ENCODE measurements at places on chromosomes 4 and X.

- peaks cover 1% of the 10 kb centered on the region for H3K36me3 ChIP-seq
- no peaks in the 10 kb centered on the region for H3K27me3 ChIP-seq
- no peak overlapping the region for H3K27ac ChIP-seq
- H3K4me1 ChIP-seq: no peaks in the 10 kb centered on the region
These were observed 94.1 kb upstream of the GALNT7 start for GRCh38 chr4:173074501-173074946.

DNA sequence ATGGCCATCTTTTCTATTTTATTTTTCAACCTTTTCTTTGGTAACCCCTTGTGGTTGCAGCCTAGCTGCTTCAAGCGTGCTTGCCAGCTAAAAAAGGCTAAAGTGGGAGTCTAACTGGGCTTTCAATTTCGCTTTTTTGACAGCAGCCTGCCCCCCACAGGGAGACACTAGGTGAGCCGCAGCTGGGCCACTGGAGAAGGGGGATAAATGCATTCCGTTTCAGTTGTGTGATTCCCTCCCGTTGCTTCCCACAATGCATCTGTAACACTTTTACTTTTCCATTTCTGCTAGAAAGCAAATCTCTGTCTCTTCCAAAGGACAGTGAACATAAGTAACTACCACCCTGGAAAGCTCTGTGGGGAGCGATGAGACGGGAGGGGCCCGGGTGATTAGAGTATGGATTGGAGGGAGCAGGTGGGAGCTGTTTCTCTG is 86.3 kb upstream of the RAPGEF2 start:
- H3K4me3 ChIP-seq: no peak overlapping the region
- no peaks in the 10 kb centered on the region for H3K36me3 ChIP-seq
- DNase-seq: no peak
- no peaks in the 10 kb centered on the region for H3K4me1 ChIP-seq

- H3K36me3 ChIP-seq: no peaks in the 10 kb centered on the region
- H3K4me1 ChIP-seq: no peaks in the 10 kb centered on the region
- no peak for DNase-seq
- no peak overlapping the region for H3K4me3 ChIP-seq
- no peak overlapping the region for H3K27ac ChIP-seq
- H3K27me3 ChIP-seq: peaks cover 10% of the 10 kb centered on the region
These were observed 50.9 kb downstream of the MFAP3L start for GRCh38 chr4:169975131-169975837.

DNA sequence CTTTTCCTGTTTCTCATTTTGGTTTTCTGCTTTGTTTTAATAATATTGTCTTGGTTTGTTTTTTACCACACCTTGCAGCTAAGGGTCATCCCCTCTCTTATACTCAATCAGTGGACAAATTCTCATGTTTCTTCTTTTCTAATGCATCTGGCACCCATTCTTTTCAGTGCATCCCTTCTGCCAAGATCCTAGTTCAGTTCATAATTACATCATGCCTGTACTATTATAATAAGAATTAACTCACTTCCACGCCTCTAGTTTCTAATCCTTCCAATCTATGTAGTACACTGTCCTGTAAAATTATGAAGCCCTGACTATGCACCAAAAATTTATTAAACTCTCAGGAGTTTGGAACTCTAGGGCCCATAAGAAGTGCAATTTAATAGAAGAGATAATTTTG is 126.1 kb downstream of the FAT4 start:
- H3K27ac ChIP-seq: no peak overlapping the region
- H3K4me1 ChIP-seq: no peaks in the 10 kb centered on the region
- no peaks in the 10 kb centered on the region for H3K27me3 ChIP-seq
- H3K4me3 ChIP-seq: no peak overlapping the region
- no peaks in the 10 kb centered on the region for H3K36me3 ChIP-seq

GRCh38 chr4:55610381-55610780 is 18.3 kb upstream of the PDCL2 start:
- DNase-seq: no peak
- H3K27me3 ChIP-seq: peaks cover under 1% of the 10 kb centered on the region
- H3K4me1 ChIP-seq: no peaks in the 10 kb centered on the region
- H3K27ac ChIP-seq: no peak overlapping the region

GRCh38 chrX:46849933-46850332 is 13.1 kb downstream of the RP2 start:
- no peak overlapping the region for H3K4me3 ChIP-seq
- peaks cover 8% of the 10 kb centered on the region for H3K36me3 ChIP-seq
- H3K27me3 ChIP-seq: no peaks in the 10 kb centered on the region
- no peak overlapping the region for H3K27ac ChIP-seq
- peaks cover 8% of the 10 kb centered on the region for H3K4me1 ChIP-seq

DNA sequence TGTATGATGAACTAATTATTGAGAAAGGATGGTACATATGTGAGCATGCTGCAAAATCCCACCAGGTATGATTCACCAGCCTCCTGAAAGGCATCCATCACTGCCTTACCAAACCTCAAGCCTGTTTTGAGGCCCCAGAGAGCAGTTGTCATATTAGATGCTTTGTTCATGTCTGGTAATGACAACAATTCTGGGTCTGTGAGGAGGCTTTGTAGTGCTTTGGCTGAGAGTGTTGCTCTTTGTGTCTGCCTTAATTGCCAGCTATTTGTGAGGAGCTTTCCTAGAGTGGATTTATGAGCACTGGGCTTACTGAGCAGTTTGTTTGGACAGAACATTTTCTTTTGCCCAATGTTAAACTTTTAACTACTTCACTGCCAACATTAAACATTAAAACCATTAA is 69.2 kb downstream of the HEPH start:
- no peak overlapping the region for H3K4me3 ChIP-seq
- no peak for DNase-seq
- H3K4me1 ChIP-seq: no peaks in the 10 kb centered on the region
- no peaks in the 10 kb centered on the region for H3K27me3 ChIP-seq
- H3K27ac ChIP-seq: no peak overlapping the region

DNA sequence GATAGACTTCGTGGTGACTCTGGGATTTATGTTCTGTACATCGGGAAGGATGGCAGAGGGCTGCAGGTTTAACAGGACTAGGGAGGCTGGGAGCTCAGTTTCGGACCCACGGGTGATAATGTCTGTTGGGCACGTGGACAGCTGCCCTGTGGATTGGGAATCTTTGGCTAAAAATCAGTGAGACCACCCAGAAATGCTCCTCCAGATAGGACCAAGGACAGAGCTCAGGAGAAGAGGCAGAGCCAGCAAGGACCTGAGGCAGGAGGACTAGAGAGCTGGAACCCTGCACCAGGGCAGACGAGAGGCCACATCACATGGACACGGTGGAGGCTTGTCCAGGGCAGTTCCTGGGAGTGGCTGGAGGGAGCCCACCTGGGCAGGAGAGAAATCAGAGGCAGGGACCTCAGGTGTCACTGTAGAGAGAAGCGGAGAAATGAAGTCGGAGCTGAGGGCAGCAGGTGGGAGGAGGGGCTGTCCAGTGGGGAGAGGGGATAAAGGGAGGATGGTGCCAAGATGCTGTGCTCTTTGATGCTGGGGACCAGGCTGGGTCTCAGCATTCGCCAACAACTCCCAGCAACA is 79.2 kb downstream of the CPZ start:
- no peak for DNase-seq
- H3K36me3 ChIP-seq: no peaks in the 10 kb centered on the region
- H3K4me3 ChIP-seq: no peak overlapping the region
- H3K27ac ChIP-seq: no peak overlapping the region
- no peaks in the 10 kb centered on the region for H3K4me1 ChIP-seq

DNA sequence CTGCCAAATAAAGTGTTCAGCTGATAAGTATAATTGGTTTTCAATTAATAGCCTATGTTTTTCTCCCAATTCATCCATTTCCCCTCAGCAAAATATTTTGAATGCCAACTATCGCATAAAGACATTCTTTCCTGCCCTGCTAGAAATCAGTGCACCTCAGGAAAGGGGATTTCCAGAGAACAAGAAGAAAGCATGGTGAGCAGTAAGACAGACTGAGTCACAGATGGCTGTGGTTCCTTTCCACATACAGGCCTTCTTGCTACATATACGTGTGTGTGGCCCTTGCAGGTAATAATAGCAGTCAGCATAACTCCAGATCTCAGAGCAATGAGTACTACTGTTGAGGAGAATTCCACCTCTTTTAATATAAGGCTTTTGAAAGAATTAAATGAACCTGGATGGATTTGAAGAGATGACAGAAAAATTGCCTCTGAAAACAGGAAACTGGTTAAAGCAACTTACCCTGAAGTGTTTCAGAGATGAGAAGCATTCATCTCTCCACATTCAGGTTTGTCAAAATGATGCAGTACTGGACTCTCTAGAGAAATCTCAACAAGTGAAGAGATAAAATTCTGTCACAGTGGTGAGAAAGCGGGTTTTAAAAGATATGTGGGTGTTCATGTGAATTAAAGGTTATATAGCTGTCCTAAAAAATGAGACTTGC is 13.6 kb downstream of the GASK1B start:
- no peak overlapping the region for H3K27ac ChIP-seq
- H3K36me3 ChIP-seq: no peaks in the 10 kb centered on the region
- no peaks in the 10 kb centered on the region for H3K4me1 ChIP-seq
- H3K27me3 ChIP-seq: no peaks in the 10 kb centered on the region
- H3K4me3 ChIP-seq: no peak overlapping the region
- no peak for DNase-seq

- H3K4me3 ChIP-seq: no peak overlapping the region
- H3K27ac ChIP-seq: no peak overlapping the region
- H3K4me1 ChIP-seq: no peaks in the 10 kb centered on the region
- no peak for DNase-seq
- H3K36me3 ChIP-seq: no peaks in the 10 kb centered on the region
These were observed 43.3 kb upstream of the STAG2 start for GRCh38 chrX:123918106-123918721.

DNA sequence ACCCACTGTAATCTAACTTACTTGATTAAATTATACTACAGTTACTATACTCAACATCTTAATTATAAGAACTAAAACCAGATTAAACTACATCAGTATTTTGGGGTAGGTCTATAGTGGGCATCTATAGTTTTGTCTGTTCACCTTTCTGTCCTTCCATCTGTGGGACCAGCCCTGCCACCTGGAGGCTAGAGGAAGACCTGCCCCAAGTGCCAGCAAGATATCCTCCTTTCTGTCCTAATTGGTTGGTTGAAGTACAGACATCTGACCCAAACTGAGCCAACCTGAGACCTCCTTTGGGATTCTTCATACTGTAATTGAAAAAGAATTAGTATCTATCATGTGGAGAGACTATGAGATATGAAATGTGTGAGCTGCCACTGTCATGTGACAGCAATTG is 172.2 kb upstream of the TLL1 start:
- DNase-seq: no peak
- no peaks in the 10 kb centered on the region for H3K36me3 ChIP-seq
- no peak overlapping the region for H3K4me3 ChIP-seq
- H3K27ac ChIP-seq: no peak overlapping the region
- no peaks in the 10 kb centered on the region for H3K4me1 ChIP-seq

DNA sequence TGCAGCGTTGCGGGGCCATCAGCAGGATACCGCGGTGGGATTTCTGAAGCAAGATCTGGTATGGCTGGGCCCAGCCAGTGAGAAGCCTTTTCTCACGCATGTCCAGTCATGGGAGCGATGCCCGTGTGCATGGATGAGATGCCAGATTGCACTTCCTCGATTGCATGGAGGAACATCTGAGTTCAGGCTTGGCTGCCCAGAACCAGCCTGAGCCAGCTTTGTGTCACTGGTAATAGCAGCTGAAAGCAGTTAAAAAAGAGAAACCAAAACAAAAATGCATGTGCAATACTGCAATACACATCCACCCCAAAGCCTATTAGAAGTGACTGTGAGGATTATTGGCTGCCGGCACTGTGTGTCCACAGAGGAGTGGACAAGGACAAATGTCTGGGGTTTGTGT is 59.3 kb downstream of the PSAPL1 start:
- H3K36me3 ChIP-seq: no peaks in the 10 kb centered on the region
- no peaks in the 10 kb centered on the region for H3K4me1 ChIP-seq
- no peak overlapping the region for H3K27ac ChIP-seq
- no peak for DNase-seq
- H3K4me3 ChIP-seq: no peak overlapping the region

DNA sequence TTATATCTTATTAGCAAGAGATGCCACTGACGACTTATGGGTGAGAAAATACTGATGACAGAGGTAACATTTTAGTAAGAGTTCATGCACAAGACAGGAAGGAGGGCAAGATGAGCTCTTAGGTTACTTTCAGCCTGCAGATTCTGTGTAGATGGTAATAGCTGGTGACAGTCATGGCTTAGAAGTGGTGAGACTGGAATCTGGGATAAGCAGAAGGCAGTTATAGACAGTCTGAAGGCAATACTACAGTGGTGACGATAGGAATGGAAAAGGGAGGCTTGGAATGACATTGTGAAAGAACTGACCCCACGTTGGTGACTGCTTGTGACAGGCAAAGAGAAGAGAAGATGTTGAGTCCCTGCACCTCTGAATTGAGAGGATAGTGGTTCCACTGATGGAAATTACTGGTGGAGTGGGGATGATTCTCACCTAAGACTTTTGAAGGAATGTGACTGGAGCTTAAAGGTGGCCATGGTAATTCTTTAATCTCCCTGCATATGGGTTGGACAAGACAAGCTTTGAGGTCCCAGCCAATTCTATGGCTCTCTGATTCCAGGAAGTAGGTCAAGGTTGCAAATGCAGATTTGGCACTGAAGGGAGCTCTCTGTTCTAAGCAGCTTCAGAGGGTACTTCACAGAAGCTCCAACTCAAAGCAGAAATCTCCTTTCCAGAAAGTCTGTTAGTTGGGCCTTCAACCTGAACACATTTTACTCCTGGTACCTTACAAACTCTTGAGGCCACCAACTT is 99.7 kb downstream of the RASL11B start:
- no peak for DNase-seq
- peaks cover 9% of the 10 kb centered on the region for H3K36me3 ChIP-seq
- no peaks in the 10 kb centered on the region for H3K4me1 ChIP-seq
- no peak overlapping the region for H3K27ac ChIP-seq
- no peak overlapping the region for H3K4me3 ChIP-seq

DNA sequence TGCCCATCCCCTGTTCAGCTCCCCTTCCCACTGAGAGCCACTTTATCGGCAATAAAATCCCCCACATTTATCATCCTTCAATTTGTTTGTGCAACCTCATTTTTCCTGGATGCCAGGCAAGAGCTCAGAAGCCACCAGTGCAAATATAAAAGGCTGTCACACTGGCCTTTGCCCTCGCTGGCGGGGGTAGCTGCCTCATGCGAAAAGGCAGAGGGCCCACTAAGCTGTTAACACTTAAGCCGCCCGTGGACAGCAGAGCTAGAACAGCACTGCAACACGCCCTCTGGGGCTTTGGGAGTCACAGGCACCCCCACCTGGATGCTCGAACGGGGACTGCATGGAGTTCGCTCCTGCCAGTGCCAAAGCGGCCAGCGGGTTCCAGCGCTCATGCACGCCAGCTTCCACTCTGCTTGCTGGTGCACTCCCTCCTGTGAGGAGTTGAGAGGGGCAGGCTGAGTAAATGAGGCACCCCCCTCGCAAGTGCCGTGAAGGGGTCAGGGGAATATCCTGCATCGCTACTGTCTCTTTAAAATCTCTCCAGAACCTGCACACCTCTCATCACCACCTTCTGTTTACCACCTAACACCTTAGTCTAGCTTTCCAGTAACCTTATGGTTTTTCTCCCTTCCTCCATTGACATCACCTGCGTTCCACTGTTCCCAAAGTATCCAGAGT is 99.5 kb downstream of the SORBS2 start:
- DNase-seq: no peak
- no peaks in the 10 kb centered on the region for H3K4me1 ChIP-seq
- no peak overlapping the region for H3K4me3 ChIP-seq
- no peaks in the 10 kb centered on the region for H3K36me3 ChIP-seq
- peaks cover 20% of the 10 kb centered on the region for H3K27me3 ChIP-seq
- no peak overlapping the region for H3K27ac ChIP-seq

GRCh38 chr4:101089168-101089567 is 258.2 kb downstream of the PPP3CA start:
- H3K27me3 ChIP-seq: no peaks in the 10 kb centered on the region
- no peak overlapping the region for H3K27ac ChIP-seq
- no peak overlapping the region for H3K4me3 ChIP-seq
- peaks cover 2% of the 10 kb centered on the region for H3K4me1 ChIP-seq
- peaks cover 14% of the 10 kb centered on the region for H3K36me3 ChIP-seq
